ENCODE measurements at places on chromosomes 12 and 14.

DNA sequence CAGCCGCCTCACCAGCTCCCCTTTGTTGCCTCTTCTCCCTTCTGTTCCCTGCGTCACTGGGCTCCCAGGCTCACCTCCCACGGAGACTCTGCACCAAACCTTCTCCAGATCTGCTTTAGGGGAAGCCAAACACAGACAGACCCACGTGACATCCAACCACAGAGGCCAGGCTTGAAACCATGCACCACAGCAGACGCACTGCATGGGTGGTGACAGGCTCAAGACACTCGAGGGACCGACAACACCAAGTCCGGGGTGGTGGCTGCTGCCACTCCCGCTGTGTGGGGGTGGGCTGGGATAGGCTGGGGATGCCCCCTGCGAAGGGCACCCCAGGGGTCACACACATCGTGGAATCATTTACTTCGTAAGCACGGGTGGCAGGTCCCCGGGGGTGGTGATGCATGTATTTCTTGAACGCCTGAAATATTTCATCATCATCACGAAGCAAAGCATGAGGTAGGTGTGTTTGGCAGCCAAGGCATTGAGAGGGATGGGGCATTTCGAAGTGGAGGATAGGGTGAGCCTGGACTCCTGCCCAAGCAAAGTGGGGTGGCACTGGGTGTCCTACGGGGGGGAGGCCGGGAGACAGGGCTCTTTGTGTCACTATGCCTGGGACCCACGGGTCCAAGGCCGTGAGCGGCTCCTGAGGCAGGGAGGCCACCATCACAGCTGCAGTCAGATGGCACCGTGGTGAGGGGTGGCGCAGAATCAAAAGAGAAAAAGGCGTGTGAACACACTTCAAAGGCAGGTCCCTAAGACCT, 66.8 kb upstream of the RFLNA start:
- no peak for DNase-seq

GRCh38 chr12:15984097-15984800, 73.1 kb downstream of the DERA start:
- no peak for DNase-seq

DNA sequence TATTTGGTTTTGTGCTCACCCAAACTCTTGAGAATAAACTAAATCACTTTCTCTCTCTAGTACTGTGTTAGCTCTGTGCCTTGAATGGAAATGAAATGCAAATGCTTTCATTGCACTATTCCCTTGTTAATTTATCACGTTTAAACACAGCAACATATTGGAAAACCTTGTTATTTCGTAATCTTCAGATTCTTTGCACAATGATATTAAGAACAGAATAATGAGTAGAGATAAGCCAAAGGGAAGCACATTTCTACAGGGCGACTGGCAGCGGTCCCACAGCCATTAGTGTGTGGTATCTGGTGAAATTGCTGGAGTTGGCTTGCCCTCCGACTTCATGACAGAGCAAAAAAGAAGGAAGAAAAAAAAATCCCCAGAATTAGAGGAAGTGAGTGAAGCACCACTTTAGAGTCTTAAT, 166.1 kb upstream of the E2F7 start:
- peak; percentile 85 for DNase-seq

GRCh38 chr12:50689437-50689836, 74.5 kb upstream of the ATF1 start:
- peak; percentile 27 for DNase-seq

DNA sequence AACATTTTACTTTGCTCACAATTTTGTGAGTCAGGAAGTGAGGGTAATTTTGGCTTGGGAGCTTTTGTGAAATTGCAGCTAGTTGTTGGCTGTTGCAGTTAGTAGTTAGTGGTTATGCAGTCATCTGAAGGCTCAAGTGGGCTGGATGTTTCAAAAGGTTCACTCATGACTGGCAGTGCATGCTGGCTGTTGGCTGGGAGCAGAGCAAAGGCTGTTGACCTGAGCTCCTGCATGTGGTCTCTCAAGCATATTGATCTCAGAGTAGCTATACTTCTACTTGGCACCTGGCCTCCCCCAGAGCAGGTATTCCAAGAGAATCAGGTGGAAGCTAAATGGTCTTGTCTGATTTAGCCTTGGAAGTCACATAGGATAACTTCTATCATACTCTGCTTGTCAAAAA, 414.1 kb upstream of the STXBP6 start:
- DNase-seq: no peak

GRCh38 chr14:93044121-93044520, 71.6 kb downstream of the ITPK1 start:
- no peak for DNase-seq

DNA sequence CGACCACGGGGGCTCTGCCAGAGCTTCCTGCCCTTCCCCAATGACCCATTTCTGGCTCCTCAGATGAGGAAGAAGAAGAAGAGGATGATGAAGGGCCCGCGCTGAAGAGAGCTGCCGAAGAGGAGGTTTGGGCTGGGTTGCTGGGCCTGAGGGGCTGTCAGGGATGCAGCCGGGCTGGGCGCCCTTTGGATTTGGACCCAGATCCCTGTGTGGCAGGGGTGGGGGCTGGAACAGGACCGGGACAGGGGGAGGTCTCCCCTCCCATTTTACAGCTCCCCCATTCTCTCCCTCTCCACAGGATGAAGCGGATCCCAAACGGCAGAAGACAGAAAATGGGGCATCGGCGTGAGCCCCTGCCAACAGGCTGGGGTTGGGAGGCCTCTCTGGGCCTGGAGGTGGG, 2.2 kb upstream of the LAG3 start:
- no peak for DNase-seq

GRCh38 chr14:34867199-34867598, 8.0 kb downstream of the BAZ1A start:
- DNase-seq: no peak
